ENCODE measurements at places on chromosomes 3 and 15. TPM values are rescaled to one million over a fixed set of nuclear protein-coding genes. Genes with fewer than 3 reads are reported as not detected.

- no peak for DNase-seq
These were observed 395.3 kb downstream of the GAP43 start for GRCh38 chr3:116018646-116019045.

GRCh38 chr15:95591886-95592285 is 738.6 kb upstream of the NR2F2 start:
- no peak for DNase-seq

ENTPD3 gene
- 4.2 TPM for total RNA-seq

DNA sequence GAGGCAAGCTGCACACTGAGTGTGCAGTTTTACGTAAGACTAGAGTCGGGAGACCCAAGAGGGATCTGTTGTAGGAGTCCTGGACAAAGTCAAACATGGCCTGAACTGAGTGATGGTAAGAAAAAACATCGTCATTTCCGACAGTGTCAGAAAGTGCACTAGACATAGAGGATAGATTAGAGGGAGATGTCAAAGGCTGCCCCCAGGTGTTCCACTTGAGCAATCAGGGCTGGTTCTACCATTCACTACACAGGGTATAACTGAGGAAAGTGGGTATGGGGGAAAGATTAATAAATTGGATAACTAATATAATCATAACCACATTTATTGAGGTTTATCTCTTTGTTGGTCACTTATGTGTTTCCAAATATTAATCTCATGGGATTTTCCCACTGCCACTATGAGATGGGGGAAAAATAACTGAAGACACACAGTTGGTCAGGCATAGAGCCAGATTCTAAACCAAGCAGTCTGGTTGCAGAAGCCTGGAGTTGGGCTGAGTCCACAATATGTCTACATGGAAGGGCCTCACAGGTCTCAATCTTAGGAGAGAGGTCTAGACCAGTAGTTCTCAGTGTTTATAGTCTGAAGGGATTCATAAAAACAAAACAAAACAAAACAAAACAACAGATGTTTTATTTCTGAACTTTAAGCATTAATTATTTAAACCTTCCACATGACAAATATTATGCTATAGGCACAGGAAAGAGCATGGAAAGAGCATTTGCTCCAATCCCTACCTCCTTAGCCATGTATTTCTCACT is 766.5 kb downstream of the NTRK3 start:
- DNase-seq = no peak

DNA sequence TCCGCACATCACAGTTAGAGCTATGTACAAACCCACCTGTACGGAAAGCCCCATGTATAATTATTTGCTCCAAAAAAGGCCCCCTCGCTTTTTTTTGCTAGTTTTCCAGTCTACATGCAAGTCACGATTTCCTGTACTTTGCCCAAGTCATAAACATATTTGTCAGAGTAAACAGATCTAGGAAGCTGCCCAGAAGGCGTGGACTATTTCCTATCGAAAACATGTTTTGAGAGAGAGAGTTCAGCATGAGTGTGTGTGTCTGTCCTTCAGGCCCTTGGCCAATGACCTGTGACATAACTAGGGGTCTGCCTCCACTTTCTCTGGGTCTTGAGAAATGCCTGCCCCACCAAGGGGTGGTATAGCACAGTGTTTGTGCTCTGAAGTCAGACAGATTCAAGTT is 72.7 kb upstream of the HACD2 start:
- no peak for DNase-seq

GRCh38 chr3:65170390-65171042 is 482.7 kb upstream of the ADAMTS9 start:
- DNase-seq = peak; percentile 89

SPG21 gene
- total RNA-seq = 84.3 TPM

- DNase-seq = no peak
These were observed 17.8 kb downstream of the MAP2K1 start for GRCh38 chr15:66404532-66404931.

- no peak for DNase-seq
These were observed 2.4 kb upstream of the POPDC2 start for GRCh38 chr3:119662604-119663373.

TRIM42 gene
- not detected for total RNA-seq

- DNase-seq = no peak
These were observed 129.8 kb upstream of the GBE1 start for GRCh38 chr3:81891055-81891895.

GRCh38 chr3:63876260-63876659 is 12.6 kb downstream of the ATXN7 start:
- DNase-seq = no peak

CACNA2D2 gene
- 1.4 TPM for total RNA-seq

TP53BP1 gene
- 40.2 TPM for total RNA-seq

GRCh38 chr3:123660900-123661299 is 76.0 kb upstream of the HACD2 start:
- peak; percentile 83 for DNase-seq

TM6SF1 gene
- total RNA-seq = 2.0 TPM

IRAK2 gene
- total RNA-seq = 3.6 TPM

- no peak for DNase-seq
These were observed 625.8 kb downstream of the TAFA4 start for GRCh38 chr3:68306571-68306970.

ADGRG7 gene
- not detected for total RNA-seq

SPATA12 gene
- not detected for total RNA-seq

CHRD gene
- total RNA-seq = 6.2 TPM

GRCh38 chr3:113673593-113673992 is 22.8 kb downstream of the USF3 start:
- DNase-seq = no peak

NR1I2 gene
- not detected for total RNA-seq

GRCh38 chr15:43975326-43975725 is 148.5 kb downstream of the WDR76 start:
- no peak for DNase-seq

GRCh38 chr3:7285505-7285904 is 424.6 kb downstream of the GRM7 start:
- DNase-seq = no peak

DNA sequence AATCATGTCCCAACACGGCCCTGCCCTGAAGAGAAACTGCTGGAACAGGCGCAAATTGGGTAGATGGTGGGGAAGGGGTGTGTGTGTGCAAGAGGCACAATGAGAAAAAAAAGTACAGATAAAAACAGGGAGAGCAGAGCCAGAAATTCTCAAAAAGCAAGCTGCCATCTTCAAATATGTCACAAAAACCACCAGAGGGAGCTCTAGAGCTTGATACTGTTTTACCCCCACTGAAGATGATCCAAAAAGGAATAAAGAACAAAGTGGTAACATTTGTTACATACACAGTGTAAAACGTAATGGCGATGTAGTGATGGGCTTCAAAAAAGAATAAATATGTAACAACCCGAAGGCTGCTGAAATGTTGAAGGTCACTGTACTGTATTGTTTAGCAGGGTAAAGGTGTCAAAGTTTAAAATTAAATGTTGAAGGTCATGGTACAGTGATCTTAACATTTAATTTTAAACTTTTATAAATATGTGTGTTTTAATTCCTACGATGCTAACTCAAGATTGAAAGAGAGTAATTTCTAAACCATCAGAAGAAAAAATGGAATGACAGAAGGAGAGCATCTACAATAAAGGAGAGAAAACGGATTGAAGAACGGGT is 6.0 kb downstream of the SNRPA1 start:
- no peak for DNase-seq

BFSP2 gene
- not detected for total RNA-seq

VIPR1 gene
- total RNA-seq = 72.3 TPM

DNA sequence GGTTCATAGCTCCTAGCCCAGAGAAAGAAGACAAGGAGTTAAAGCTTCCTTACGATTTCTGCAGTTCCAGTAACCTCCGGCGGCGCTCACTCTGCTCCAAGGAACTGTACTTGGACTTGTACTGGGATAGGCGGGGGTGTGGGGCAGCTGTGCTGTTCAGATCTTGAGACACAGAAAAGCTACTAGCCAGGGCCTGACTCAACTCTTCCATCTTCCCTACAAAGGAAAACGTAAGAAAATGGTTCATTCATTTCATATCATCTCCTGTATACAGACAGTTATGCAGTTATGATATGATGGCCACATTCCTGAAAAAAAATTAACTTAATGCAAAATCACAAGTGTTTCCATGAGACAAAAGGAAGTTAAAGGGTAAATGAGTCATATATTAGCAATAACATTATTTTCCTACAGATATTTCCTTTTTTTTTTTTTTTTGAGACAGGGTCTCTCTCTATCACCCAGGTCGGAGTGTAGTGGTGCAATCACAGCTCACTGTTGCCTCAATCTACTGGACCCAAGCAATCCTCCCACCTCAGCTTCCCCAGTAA is 4.6 kb downstream of the SNUPN start:
- DNase-seq = peak; percentile 91

GRCh38 chr3:9780458-9780812 is 10.7 kb upstream of the CAMK1 start:
- DNase-seq = no peak

- DNase-seq = no peak
These were observed 9.8 kb downstream of the RAB27A start for GRCh38 chr15:55279746-55280351.

GRCh38 chr15:63363292-63363691 is 18.4 kb downstream of the CA12 start:
- no peak for DNase-seq

KLHL6 gene
- total RNA-seq = 1.4 TPM

GRCh38 chr3:87733671-87734367 is 325.0 kb downstream of the CGGBP1 start:
- DNase-seq = no peak

DNA sequence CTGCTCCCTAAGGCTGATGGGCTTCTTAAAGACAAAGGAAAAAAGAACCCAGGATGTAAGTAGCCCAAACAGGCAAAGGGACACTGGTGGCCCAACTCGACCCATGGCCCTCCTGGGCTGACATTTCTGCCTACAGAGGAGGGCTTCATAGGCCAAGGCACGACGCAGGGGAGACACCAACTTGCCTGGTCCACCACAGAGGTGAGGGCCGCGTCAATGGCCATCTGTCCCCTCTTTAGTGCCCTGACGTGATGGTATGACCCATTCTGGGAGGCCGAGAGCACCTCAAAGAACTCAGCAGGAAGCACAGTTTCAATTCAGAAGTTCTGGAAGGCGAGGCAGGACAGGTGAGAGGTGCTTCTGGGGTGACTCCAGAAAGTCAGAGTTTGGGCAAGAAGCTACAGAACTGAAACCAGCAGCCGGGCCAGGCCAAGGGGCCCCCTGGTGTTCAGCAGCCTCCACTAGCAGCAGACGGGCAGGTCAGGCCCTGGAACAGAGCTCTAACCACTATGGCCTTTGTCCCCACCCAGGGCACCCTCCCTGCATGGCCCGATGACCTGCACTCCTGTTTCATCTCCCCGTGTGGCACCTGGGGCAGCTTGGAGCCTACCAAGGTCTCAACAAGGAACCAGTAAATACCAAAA is 45.1 kb downstream of the HMCES start:
- no peak for DNase-seq

GRCh38 chr15:83250781-83251180 is 33.7 kb downstream of the BNC1 start:
- DNase-seq = no peak

- DNase-seq = peak; percentile 40
These were observed 129.8 kb downstream of the NSMCE3 start for GRCh38 chr15:29139540-29140459.

GOLGA8R gene
- 1.9 TPM for total RNA-seq

DNA sequence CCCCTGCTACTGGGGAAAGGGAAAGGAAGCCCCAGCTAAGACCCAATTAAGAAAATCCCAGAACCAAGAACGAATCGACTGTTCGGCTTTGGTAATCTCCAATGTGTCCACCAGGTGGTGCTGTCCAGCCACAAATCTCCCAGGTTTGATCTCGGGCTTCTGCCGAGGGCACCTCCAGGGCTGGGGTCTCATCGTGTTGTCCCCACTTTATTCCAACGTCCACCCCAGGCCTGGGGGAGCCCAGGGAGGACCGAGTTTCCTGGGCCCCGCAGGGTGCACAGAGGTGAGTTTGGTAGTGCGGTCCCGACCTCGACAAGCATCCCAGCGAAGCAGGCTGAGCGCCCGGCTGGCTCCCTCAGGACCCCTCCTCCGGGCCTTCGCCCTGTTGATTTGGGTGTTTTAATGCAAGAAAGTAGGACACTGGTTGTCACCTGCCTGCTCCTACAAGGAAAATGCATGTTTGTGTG is 185.1 kb downstream of the GOLGA6L6 start:
- peak; percentile 64 for DNase-seq

DNA sequence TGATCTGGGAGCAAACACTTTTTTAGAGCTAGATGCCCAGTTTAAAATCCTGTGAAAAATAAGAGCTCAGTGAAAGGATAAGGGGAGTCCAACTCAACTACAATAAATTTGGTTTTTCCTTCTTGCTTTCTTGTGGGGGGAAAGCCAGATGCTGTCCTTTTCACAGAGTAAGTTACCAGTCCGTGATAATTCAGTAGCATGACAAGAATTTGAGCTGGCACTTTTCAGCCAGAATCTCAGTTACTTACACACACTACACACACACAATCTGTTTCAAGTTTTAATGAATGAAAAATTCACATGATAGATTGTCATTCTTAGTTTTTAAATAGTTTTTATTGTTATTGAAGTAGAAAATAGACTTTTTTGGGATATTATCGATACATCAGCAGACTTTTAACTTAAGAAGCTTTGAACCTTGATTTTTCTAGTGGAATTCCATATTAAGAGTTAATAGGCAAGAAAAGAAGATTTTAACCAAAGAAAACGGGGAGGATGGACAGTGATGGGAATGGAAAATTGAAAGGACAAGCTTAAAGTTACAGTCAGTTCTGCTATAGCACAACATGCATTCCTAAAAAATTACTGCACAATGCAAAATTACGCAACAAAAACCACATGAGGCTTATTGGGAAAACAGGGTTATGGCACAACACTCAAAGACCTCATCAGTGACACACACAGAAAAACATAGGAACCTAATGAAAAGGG is 47.0 kb downstream of the PSMD6 start:
- no peak for DNase-seq

DNA sequence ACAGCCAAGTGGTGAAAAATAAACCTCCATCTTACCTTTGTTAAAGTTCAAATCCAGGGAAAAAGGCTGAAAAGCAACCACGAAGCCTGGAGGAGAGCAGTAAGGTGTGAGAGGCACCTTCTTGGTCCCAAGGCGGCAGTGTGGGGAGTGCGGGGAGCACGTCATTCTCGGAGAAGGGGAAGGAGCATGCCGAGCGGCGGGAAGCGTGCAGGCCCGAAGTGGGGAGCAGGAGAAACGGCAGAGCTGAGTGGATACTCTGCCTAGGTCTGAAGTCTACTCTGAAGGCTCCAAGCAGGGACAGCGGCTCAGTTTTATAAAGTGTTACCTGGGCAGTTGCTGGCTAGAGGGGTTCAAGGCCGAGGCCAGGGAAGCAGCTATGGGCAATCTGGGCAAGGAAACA is 96.9 kb downstream of the RYK start:
- no peak for DNase-seq

DNA sequence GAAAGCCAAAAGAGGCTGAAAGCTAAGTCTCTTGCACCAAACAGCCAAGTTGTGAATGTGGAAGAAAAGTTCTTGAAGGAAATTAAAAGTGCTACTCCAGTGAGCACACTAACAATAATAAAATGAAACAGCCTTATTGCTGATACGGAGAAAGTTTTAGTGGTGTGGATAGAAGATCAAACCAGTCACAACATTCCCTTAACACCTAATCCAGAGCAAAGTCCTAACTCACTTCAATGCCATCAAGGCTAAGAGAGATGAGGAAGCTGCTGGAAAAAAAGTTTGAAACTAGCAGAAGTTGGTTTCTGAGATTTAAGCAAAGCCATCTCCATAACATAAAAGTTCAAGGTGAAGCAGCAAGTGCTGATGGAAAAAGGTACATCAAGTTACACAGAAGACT is 288.8 kb upstream of the RARB start:
- DNase-seq = no peak

GRCh38 chr3:20137647-20138046 is 48.4 kb downstream of the SGO1 start:
- no peak for DNase-seq

GRCh38 chr3:141255846-141256261 is 24.2 kb downstream of the PXYLP1 start:
- DNase-seq = no peak

ECE2 gene
- total RNA-seq = not detected

All from suprapubic skin (tissue), 4 donors.